ENCODE measurements at places on chromosomes 16 and 17.

DNA sequence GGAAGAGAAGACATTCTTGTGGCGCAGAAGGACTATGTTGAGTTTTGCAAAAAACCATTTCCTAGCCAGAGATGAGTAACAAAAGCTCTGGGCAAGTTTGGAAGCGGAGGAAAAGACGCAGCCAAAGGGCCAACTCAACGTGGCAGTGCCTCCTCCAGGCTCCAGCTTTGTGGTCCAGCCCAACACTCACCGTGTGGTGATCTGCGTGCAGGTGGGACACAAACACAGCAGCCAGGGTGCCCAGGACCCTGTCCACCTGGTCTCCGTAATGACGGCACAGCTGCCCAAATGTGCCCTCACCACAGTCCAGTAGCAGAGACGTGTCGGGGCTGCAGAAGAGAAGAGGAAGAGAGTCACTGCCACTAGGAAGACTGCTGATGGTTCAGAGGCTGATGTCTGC lies 21.5 kb downstream of the ELAC2 start:
- DNase-seq: no peak

DNA sequence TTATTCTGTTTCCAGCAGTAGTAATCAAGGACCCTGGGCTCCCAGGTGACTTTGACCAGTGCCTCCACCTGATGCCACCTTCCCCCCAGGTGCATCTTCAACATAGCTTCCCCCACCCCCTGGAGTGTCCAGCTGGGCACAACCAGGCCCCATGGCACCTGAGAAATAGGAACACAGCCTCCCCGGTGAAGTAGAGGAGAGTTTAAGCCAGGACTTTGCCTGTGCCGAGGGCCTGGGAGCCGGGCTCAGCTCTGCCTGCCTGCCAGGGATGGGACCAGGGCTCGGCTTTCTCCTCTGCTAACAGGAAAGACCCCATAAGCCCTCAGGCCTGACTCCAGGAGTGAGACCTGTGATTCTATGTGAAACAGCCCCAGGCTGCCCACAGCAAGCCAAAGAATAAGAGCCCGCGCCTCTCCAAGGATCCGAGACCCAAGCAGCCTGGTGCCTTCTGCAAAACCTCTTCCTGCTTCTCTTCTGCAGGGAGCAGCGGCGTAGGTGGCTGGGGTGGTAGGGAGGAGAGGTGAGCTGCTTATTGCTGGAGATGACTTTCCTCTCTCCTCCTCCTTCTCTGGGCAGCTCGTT lies 16.4 kb upstream of the RBFOX3 start:
- DNase-seq: no peak

- no peak for DNase-seq
These were observed 3.1 kb downstream of the TEX2 start for GRCh38 chr17:64259922-64260321.

- DNase-seq: no peak
These were observed 1.4 kb downstream of the MPRIP start for GRCh38 chr17:17043461-17044271.

DNA sequence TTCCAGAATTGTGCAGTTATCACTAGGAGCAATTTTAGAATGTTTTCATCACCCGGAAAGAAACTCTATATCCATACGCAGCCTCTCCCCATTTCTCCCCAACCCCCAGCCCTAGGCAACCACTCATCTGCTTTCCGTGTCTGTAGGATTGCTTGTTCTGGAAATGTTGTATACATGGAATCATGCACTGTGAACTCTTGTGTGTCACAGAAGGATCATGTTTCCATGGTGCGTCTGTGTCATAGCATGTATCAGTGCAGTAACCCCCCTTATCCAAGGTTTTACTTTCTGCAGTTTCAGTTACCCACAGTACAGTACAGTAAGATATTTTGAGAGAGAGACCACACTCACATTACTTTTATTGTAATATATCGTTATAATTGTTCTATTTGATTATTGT lies 299.4 kb downstream of the CPPED1 start:
- DNase-seq: no peak

DNA sequence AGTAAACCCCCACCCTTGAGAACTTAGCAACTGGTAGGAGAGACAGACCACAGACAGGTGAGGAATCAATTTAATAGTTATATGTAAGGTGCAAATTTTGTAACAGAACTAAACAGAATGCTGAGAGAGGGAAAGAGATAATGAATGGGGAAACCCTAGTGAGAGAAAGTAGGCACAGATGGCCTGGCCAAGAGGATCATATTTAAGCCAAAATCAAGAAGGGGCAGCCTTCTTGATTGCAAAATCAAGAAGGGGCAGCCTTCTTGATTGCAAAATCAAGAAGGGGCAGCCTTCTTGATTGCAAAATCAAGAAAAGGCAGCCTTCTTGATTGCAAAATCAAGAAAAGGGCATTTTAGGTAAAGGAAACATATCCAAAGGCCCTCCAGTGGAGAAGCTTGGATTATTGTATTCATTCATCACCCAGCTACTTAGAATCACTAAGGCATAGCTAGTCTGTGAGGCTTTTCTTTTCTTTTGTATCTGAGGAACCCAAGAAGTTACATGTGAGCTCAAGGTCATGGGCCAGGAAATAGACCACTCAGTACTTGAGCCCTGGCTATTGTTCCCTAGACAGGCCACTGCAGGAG lies 190.6 kb downstream of the CYLD start:
- DNase-seq: no peak

DNA sequence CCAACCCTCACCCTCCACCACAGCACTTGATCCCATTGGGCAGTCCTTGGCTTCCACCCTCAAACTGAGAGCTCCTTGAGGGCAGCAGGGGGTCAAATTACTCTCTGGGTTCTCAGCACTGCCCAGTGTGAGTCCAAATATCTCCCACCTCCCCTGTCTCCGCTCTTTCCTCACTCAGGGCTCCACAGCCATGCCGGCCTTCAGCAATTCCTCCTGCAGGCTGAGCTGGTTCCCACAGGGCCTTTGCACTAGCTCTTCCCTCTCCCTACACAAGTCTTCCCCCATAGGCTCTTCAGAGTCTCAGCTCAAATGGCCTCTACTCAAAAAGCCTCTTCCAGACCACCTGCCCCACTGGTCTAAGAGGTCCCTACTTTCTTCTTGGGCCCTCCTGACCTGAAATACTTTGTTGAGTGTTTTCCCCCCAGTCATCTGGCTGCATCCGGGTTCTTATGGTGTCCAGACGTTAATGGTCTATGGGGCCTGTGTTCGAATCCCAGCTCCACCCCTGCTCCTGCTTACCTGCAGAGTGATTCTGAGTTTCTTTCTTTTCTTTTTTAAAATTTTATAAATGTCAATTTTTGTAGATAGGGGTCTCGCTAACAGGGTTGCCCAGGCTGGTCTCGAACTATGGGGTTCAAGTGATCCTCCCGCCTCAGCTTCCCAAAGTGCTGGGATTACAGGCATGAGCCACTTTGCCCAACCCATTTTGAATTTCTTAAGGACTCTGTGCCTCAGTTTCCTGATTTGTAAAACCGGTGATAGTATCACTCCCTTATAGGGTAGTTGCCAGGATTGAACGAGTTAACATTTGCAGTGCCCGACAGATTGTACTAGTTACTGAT lies 973 bp upstream of the IL4R start:
- no peak for DNase-seq

DNA sequence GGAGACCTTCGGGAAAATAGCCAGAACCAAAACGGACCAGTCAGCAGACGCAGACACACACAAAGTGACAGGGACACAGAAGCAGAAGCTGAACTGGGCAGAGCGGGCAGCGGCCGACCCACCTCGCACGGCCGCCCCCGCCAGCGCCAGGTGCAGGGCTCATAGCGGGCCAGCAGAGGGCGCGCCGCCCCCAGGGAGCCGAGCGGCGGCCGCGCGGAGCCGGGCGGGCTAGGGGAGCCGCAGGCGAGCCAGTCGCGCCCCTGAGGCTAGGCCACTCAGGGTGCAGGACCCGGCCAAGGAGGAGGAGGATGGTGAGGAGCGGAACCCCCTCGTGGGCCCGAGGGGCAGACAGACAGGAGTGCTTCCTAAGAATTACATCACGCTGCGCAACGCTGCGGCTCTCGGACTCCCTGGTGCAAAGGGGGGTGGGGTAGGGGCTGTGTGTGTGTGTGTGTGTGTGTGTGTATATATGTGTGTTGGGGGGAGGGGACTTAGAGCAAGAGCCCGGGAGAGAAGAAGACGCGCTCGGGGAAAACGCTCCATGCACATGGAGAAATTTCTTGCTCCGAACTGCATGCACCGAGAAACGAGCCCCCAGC lies 913 bp upstream of the NOG start:
- peak; percentile 71 for DNase-seq

DNA sequence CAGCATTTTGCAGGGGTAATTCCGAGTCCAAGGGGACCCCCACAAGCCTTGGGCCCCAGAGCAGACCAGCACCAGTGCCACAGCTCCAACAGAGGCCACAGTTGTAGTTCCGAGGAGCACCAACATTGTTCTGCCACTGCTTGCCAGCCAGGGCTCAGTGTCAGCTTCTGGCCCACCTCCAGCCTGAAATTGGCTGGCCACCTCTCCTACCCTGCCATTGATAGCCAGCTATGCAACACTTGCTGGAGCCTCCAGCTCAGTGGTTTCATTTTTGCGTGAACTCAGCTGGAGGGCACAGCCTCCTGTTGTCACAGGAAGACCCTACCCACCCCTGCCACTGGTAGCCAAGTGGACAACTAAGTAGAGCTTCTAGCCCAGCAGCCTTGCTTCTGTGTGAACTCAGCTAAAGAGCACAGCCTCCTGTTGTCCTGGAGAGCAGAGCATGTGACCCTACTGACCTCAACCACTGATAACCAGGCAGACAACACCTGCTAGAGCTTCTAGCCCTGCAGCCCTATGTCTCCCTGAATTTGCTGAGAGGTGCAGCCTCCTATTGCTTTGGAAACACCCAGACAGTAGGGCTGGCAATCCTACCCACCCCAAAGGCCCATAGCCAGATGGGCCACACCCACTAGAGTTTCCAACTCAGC lies 24.9 kb downstream of the HYDIN start:
- DNase-seq: no peak

DNA sequence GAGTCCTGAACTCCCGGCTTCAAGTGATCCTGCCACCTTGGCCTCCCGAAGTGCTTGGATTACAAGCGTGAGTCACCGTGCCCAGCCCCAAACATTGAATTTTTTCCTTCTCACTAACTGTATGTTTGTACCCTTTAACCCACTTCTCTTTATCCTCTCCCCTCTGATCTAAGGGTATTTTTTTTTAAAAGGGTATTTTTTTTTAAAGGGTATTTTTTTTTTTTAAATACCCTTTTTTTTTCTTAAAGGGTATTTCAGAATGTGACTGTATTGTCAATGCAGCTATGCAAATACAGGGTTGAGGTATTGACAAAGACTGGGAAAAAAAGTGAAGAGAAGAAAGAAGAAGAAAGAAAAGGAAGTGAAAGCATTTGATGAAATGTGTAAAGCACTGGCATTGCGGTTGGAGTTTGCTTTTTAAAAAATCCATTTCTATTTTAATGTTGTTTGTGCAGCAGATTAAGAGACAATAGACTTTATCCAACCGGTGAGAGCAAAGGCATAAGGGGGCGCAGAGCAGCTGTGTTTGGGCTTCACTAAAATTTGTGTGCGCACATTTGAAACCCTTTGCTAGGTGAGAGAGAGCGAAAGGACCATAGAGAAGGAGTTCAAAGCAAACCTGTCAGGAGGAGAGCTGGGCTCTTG lies 42.4 kb downstream of the SYT17 start:
- DNase-seq: no peak

DNA sequence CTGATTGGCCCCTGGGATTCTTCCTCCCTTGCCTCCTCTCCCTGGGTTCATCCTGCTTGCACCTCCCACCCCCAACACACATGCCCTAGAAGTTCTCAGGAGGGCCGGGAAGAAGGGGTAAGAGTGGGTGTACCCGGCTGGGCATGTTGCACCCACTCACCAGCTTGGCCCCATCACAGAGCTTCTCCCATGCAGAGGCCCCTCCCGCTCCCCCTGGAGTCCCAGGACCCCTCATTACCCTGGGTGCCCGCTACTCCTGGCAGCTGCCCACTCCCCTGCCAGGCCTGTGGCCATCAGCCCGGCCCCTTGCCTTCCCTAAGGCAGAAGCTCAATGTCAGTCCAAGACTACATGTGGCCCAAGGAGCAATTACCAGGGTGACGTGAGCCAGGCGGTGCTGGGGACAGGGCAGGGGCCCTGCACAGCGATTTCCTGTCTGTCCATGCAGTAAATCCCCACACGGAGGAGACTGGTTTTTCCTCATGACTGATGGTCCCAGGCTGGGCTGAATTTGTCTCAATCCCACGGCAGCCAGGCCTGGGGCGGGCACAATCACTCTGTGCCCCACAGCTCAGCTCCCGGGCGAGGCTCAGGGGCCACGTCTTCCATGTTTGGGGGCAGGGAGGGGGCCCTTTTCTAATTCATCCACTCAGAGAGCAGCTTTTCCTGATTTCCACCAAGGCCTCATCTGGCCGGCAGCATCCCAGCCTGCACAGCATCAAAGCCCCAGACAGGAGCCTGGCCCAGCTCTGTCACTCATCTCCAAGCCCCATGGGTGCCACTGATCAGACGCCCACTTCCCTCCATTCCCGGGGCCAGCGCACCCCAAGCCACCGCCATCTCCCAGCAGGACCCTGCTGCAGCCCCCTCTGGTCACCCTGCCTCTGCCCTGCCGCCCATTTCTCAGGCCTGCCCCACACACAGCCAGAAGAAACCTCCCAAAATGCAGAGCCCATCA lies 234.7 kb downstream of the KATNIP start:
- DNase-seq: no peak

- DNase-seq: no peak
These were observed 110.4 kb upstream of the PMFBP1 start for GRCh38 chr16:72282362-72282761.

DNA sequence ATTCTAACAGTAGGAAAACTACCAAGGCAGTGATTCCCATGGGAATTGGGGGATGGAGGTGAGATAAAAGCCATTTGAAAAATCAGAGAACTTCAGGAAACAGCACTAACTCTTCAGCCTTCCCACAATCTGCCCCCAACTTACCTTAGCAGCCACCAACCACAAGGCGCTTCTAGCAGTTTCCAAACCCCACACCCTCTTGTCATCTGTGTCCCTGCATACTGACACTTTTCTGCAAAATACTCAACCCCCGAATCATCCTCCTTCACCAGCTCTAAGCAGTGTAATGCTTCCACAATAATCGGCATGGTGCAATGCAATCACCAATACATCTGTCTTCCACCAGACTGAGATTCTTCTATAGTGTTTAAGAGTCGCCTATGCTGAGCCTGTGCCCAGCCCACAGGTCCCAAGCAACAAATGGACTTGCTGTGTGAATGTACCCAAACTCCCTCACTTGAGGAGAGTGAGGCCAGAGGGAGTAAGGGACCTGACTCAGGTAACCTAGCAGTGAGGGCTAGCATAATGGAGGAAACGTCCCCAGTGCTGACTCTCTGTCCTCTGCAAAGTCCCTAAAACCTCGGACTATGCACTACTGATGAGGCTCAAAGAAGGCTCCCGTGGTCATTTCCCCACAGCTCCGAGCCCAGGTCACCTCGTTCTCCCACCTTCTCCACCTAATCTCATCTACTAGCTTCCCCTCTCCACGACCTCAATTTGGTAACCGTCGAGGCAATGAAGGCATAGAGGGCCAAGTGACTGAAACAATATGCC lies 943 bp downstream of the DYNC1LI2 start:
- no peak for DNase-seq
